ENCODE measurements at places on chromosomes 3 and 15.
A peak's percentile ranks its signal among the peaks of the same experiment; 100 is the strongest.

- DNase-seq = no peak
These were observed 650 bp downstream of the PYGO1 start for GRCh38 chr15:55587321-55588069.

- no peak for DNase-seq
These were observed 107.9 kb downstream of the FMN1 start for GRCh38 chr15:33086500-33087121.

DNA sequence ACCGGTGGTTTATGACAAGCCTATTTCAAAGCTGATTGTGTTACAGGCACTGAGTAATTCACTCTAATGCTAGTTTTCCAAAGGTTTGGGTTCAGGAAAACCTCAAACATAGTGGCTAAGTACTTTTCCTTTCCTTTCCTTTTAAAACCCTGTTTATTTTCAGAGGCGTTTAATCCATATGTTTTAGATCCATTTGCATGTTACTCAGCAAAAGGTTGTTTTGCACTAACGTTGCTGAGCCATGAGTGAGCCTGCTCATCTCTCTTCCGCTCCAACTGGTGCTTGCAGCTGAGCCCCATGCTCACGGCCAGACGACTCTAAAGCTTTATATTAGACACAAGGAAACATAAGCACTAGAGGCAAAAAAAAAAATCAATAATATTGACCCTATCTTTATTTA, 9.4 kb downstream of the CEMIP start:
- DNase-seq = no peak

DNA sequence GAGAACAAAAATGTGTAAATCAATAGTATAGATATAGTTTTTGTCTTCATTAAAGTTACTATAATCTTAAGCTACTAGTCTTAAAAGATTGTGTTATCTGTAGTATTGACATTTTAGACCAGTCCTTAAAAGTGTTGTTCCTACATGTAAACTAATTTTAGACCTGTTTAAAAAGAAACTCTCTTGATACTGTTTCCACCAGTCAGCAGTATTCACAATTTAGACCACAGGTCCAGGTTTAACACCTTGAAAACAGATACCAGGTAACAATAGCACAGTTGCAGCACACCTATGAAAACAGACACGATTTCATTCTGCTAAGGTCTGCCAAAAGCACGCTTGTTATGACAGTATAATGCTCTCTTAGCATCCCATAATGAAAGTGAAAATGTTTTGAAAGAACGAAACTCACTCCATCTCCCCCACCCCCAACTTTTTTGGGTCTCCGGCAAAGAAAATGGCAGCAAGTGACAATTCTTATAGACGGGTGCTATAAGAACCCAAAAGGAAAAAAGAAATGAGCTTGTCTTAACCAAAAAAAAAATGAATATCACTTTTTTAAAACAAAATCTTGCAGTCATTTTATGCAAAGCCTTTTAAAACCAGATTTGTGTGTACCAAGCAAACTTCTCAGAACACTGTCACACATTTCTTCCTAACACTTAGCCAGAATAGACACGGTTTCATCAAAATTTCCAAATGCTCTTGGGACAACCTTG, 1.6 kb downstream of the EIF4E3 start:
- no peak for DNase-seq

GRCh38 chr3:11014253-11014652, 21.7 kb downstream of the SLC6A1 start:
- no peak for DNase-seq

GRCh38 chr3:134833453-134834163, 38.5 kb downstream of the EPHB1 start:
- no peak for DNase-seq

- DNase-seq = no peak
These were observed 18.3 kb downstream of the ABHD5 start for GRCh38 chr3:43709022-43709421.

GRCh38 chr3:177569875-177570657, 372.8 kb upstream of the TBL1XR1 start:
- no peak for DNase-seq

GRCh38 chr3:189457201-189457607, 174.0 kb upstream of the TP63 start:
- DNase-seq = peak; percentile 80

DNA sequence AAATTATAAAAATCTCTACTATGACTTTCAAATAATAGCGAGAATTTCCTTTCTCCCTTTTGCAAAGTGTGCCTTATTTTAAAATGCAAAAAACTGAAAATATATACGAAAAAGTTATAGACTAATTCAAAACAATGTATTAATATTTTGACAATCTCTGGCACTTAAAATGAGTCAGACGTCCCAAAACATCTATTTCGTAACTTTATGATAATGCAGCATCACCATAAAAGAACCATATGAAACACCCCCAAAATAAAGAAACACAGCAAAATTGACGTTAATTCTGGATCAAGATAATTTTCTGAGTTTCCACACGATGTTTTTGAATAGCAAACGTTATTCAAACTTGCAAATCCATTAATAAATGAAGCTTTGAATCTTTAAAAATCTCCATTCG, 1.0 kb downstream of the COPS2 start:
- DNase-seq = no peak

DNA sequence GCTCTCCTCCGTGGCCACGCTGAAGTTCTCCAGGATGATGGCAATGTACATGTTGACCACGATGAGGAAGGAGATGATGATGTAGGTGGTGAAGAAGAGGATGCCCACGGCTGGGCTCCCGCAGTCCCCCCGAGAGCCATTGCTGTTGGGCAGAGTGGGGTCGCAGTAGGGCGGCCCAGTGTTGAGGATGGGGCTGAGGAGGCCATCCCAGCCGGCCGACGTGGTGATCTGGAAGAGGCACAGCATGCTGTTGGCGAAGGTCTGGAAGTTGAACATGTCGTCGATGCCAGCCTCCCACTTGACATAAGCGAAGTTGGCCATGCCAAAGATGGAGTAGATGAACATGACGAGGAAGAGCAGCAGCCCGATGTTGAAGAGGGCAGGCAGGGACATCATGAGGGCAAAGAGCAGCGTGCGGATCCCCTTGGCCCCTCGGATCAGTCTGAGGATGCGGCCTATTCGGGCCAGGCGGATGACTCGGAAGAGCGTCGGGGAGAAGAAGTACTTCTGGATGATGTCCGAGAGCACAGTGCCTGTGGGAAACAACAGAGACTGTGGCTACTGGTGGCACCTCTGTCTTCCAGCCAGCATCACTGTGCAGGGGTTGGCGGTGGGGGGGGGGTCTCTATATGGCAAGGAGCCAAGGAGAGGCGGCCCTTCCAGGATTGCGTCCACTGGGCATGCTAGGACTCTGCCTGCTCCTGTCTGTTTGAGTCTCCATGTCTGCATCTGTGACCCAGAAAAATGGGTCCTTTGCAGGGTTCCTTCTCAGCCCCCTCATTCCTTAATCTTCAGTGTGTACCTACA, 55.1 kb downstream of the EXOG start:
- DNase-seq = no peak

DNA sequence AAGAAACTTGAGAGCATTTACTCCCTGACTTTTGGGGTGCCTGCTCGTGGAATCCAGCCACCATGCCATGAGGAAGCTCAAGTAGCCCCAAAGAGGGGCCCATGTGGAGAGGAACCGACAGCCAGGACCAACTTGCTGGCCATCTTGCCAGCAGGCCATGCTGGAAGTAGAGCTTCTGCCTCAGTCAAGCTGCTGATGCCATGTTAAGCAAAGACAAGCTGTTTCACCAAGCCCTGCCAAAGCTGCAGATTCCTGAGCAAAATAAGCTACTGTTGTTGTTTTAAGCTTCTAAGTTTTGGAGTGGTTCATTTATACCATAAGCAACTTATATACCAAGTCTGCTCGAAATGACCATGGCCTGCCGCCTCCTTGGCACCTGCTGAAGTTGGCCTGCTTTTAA, 14.1 kb downstream of the RFTN1 start:
- DNase-seq = no peak

- DNase-seq = no peak
These were observed 48.8 kb downstream of the BLM start for GRCh38 chr15:90765966-90766365.

- peak; percentile 83 for DNase-seq
These were observed 26.2 kb downstream of the MAP4 start for GRCh38 chr3:47989981-47990440.

DNA sequence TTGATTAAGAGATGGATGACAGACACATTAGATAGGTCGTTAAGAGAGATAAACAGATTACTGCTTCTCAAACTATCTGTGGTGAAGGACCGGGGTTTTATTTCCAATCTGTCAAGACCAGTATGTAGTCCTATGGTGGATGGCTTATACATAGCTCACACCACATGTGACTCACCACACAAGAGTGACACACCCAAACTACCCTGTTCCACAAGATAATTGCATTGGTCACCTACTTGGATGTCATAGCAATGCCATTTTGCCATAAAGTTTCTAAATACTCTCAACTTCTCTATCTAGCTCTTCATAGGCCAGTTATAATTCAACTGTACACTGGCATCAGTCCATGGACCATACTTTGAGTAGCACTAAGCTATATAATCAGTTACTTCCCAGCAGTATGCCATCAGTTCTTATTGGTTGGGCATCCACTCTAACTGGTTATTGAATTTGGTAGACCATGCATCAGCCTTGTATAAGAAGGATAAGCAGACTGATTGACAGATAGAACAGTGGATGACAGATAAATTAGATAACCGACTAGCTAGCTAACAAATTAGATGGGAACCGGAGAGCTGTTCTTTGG, 11.6 kb downstream of the WWTR1 start:
- peak; percentile 79 for DNase-seq

- DNase-seq = no peak
These were observed 213.4 kb downstream of the ZBBX start for GRCh38 chr3:167166594-167167253.

DNA sequence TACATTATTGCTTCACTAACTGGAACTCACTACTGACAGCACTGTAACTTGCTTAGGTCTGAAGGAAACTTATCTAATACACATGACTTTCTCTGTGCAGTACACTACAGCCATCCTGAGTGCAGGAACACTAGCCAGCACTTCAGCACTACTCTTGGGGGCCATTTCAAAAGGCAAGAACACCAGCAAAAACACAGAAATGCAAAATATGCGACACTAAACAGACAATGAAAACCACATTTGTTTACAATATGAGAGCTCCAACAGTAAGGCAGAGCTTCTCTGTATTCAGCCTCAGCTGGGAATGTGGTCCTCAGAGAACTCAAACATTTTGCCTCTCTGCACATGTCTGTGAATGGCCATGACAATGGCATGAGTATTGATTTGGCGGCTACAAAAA, 109.6 kb downstream of the ARRDC4 start:
- DNase-seq = no peak

GRCh38 chr15:45657254-45657653, 22.4 kb downstream of the SQOR start:
- DNase-seq = no peak

DNA sequence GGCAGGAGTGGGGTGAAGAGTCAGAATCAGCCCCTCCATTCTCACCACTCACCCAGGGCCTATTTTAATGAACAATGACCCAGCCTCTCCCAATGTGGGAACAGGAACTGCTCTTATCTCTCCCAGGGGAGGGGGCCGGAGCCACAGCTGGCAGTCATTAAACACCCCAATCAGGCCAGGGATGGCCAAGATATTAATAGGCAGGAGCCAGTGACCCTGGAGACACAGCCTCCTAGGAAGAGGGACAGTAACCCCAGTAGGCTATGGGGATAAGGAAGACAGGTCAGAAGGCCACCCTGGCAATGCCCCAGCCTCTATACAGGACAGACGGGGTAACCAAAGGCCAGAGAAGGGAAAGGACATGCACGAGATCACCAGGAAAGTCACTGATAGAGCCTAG, 38.6 kb downstream of the VIPR1 start:
- DNase-seq = no peak

GRCh38 chr3:42529468-42529867, 27.0 kb downstream of the VIPR1 start:
- no peak for DNase-seq

DNA sequence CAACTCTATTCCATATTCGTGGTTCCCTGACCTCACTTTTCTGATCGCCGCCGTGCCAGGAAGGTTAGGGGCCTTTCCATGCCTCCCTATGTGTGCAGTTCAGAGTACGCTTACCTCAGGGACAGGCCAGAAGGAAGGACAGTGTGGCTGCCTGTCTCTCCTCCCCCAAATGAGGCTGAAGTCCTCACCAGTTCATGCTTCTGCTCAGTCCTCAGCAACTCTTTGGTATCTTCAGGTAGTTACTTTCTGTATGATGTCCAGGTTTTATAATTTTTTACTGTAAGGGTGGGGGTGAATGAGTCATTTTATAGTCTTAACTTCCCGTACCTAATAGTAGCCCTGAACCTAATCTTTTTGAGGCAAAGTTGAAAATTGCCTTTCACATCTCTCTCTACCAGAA, 98.7 kb downstream of the VPS8 start:
- no peak for DNase-seq

DNA sequence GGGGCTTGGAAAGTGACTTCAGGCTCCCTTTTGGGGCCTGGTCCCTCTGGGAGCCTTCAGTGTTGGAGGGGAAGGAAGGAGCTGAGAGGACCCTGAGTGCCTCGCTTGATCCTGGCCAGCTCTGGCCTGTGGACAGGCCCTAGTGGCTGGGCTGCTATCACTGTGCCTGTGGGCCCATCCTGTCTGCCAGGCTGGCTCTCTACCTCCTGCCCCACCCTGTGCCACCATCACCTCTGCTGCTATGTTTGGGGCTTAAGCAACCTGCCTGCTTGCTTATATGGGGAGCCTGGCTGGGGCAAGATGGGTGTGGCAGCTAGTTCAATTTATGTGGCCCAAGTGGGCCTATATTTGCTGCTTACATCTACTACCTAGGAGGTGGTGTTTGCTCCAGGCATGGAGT, 7.1 kb downstream of the TEX264 start:
- no peak for DNase-seq

DNA sequence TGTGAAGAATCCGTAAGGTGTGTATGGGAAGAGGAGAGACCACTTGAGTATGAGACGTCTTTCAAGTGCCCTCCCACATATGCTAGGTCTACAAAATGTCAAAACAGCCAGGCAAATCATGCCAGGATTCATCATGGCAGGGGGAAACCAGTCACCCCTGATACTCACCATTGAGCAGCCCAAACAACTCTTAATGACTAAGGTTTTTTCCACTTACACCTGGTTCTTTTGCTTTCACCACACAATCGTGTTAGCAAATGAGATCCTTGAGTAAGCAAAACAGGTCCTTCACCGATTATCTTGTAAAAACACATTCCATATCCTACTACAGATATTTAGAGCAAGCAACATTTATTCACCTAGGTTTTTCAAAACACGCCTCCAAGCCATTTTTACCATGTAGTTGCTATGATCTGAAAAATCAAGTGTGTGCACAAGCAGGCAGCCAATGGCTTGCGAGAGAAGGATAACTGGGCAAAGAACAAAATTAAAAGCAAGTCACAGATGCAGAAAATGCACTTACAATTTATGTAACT, 177.5 kb upstream of the LPP start:
- DNase-seq = no peak

- no peak for DNase-seq
These were observed 38.1 kb downstream of the ST3GAL6 start for GRCh38 chr3:98801043-98801747.

GRCh38 chr15:91126080-91126479, 26.0 kb downstream of the SV2B start:
- DNase-seq = peak; percentile 20

DNA sequence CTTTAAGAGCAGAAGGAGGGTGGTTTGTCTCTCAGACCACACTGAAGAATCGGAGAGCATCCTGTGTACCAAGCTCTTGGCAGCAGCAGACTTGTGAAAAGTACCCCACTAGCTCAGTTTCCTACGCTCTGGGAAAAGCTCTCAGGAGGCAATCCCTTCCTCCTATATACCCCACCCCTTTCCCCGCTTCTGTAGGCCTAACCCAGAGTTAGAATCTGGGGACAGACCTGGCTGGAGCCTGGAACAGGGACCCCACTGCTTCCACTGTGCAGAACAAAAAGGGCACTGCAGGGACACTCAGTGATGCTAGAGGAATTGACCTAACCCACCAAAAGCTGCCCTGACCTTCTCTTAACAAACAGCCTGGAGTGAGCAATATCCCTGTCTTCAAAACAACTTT, 70.0 kb upstream of the CCDC39 start:
- DNase-seq = no peak

Measured in foreskin keratinocyte (primary cell).